T47D (cell line): ENCODE measurements at places on chromosomes 12 and 14.

GRCh38 chr12:86948851-86949250 is 692.7 kb upstream of the MGAT4C start:
- no peak for DNase-seq

GRCh38 chr12:12612358-12612757 is 682 bp downstream of the CREBL2 start:
- no peak for DNase-seq

GRCh38 chr12:131242741-131243496 is 289.2 kb downstream of the ADGRD1 start:
- DNase-seq: no peak

GRCh38 chr14:104972301-104973134 is 5.7 kb downstream of the AHNAK2 start:
- DNase-seq: peak; percentile 89

DNA sequence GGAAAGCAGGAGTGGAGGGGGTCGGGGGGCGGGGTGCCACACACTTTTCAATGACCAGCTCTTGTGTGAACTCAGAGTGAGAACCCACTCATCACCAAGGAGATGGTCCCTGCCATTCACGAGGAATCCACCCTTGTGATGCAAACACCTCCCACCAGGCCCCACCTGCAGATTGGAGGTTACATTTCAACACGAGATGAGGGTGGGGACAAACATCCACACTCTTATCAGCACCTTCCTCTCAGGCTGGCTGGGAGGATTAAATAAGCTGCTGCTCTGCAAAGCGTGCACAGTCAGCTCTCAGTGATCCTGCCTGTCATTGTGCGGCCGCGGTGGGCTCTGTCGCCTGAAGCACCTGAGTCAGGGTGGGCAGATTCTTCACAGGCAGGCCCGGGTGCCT is 39.7 kb downstream of the AACS start:
- DNase-seq: no peak

- no peak for DNase-seq
Measured at GRCh38 chr14:100654025-100654813, 67.0 kb upstream of the BEGAIN start.

DNA sequence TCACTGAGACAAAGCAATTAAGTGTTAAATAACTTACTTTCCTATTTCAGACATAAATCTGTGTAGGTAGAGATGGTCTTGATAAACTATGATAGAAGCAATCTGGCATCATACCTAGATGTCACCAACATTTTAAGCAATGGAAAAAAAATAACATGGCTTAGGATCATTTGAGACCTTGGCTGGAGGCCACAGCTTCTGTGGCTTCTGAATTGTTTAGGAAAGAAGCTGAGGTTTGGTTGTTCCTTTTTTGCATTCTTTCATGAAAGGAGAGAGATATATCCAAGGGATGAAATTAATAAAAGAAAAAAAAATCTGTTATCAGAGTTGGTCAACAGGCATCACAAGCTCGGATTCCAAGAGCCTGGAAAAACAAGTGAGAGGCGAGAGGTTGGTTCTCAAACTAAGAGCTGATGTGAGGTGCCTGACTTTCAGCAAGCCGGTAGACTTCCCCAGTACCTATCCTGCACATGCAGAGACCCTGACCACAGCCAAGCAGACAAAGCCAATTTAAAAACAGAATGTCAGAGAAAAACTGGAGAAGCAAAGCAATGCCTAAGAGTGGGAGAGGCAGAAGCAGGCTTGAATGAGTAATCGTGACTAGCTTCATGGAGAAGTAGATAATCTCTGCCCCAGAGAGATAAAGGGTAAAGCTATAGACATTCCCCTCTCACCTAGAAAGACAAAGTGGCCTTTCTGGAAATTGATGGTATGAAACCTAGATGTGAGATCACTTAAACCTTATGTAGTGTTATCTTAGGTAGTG is 43.4 kb upstream of the ST8SIA1 start:
- DNase-seq: no peak

DNA sequence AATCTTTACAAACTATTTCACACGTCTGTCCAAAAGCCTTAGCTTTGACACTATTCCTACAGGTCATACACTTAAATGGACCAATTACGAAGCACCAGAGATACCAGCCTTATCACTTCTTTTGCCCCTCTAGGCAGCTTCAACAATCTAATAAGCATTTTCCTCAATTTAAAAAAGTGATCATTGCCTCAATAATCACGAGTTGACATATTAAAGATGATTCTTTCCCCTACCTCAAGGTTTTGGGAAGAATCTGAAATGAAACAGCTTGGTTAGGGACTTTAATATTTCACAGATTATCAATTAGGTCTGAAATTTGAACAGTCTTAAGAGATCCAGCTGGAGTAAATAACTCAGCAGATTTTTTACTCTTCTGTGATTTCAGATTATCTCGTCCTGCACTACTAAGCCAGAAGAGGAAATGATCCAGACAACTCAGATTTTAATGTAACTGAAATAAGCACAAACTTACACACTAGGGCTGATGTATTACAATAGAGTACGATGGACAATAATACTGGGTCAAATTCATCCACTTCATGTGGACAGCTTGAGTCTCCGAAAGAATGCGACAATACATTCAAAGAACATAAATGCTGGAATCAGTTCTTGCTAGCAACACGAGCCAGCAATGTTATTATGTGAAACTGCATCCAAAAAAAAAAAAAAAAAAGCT is 15.9 kb downstream of the UBE2N start:
- no peak for DNase-seq

- DNase-seq: no peak
Measured at GRCh38 chr12:104669089-104669721, 212.5 kb downstream of the CHST11 start.

- no peak for DNase-seq
Measured at GRCh38 chr14:105163040-105163742, 5.4 kb downstream of the JAG2 start.

GRCh38 chr14:38238332-38238731 is 17.6 kb downstream of the CLEC14A start:
- DNase-seq: no peak

DNA sequence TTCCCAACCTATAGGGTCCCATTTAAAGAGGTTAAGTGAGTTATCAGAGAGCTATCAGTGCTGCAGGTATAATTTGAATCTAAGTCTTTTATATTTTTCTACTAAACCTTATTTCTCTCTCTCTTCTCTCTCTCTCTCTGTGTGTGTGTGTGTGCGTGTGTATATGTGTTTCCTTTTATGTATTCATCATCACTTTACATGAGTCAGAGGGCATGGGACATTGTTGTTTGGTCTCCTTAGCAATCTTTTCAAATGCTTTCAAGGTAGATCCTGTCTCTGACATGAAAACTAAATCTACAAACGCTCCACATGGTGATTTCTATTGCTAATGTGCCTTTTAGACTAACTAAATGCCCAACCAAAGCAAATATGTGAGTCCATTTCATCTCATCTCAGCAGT is 459.7 kb downstream of the BTG1 start:
- DNase-seq: no peak

DNA sequence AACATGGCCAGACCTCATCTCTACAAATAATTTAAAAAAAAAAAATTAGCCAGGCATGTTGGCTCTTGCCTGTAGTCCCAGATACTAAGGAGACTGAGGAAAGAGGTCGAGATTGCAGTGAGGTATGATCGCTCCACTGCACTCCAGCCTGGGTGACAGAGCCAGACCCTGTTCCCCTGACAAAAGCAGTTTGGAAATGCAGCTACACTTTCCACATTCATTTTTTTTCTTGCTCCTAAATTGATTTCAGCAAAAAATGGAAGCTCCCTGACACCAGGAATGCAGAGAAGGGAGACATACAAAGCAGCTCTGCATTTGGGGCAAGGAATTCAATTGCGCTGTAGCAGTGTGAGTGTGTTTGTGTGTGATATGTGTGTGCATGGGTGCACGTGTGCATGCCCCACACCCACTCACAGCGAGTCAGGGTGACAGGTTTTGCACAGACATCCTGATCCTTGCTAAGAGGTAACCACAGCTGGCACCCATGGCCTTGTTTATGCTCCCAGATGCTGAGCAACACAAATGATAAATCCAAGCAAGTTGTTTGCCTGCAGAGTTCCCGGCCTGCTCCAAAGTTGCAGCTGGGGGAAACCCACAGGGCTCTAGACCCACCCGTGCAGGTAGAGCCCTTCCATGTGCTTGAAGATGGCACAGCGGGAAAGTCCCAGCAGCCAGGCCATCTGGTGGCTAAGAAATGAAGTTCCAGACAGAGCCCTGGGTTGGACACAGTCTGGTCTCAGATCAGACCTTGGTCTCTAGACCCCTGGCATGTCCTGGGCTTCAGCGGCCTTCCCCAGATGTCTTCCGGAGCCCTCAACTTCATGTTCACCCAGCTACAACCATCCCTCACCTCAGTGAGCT is 25.9 kb upstream of the BDKRB2 start:
- DNase-seq: no peak

- DNase-seq: no peak
Measured at GRCh38 chr14:72347118-72347517, 414.9 kb downstream of the RGS6 start.
